Muscle of arm (tissue), 14 donors: ENCODE measurements at places on chromosomes 13 and 19. TPM values are rescaled to one million over a fixed set of nuclear protein-coding genes. Genes with fewer than 3 reads are reported as not detected.

Gene ETV2
- 1.4 TPM for polyA plus RNA-seq

DNA sequence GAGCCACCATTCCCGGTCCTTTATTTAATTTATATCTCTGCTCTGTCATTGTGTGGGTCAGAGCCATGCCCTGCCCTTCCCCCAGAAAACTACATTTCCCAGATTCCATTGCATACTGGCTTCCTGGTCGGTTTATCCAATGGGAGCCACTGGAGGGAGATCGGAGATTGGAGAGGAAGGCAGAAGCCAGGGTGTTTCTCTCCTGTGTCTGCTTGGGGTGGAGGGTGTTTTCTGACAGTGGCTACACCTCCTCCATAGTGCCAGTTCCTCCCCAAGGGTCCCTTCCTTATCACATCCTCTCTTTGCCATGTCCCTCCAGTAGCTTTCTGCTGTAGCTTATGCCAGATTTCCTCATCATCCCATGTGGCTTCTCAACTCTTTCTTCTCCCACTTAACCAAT, 19.0 kb downstream of the OLFM2 start:
- no peak for DNase-seq

GRCh38 chr19:55196803-55197202, 12.5 kb downstream of the PTPRH start:
- no peak for DNase-seq

DNA sequence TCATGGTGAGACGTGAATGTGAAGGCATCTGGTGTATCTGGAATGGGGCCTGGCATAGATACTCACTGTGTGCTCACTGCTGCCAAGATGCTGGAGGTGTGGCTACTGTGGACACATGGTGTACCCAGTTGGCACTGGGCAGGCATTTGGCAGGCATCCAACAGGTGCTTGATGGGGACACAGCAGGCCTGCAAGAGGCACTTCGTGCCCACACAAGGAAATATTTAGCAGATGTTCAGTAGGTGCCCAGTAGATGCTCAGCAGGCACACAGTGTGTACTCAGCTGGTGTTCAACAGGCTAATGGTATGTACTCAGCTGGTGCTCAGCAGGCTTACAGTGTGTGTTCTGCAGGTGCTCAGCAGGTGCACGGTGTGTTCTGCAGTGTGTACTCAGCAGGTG, 14.2 kb downstream of the CRTC1 start:
- DNase-seq = no peak

- DNase-seq = no peak
These were observed 16.1 kb downstream of the CKM start for GRCh38 chr19:45306518-45307027.

DNA sequence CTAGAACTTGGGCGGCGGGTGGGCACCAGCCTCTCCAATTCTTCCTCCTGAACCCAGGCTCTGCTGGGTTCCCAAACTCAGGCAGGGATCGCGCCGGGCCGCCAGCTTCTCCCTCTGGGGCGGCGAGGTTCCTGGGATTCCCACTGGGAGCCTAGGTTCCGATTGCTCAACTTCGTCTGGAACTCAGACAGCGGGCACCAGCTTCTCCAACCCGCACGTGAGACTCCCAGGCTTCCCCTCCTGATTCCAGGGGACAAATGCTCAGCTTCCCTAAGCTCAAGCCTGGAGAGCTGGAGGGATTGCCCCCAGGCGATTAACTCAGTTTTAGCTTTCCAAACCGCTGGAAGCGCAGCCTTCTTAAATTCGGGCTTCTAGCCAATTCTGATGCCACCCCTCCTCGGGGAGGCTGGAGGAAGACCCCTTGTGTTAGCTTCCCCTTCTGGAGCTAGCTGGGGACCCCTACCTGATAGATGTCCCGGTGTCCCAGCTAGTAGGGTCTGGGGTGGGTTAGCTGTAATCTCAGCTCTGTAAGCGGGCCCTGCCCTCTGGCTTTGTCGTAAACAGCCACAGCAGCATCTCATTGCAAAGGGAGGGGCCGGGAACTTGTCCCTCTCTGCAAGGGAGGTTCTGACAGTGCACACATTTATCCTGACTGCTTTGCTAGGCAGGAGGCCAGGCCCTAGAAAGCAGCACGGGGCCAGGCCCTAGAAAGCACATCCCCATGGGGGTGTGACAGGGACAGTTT, 671 bp downstream of the MCOLN1 start:
- no peak for DNase-seq

DNA sequence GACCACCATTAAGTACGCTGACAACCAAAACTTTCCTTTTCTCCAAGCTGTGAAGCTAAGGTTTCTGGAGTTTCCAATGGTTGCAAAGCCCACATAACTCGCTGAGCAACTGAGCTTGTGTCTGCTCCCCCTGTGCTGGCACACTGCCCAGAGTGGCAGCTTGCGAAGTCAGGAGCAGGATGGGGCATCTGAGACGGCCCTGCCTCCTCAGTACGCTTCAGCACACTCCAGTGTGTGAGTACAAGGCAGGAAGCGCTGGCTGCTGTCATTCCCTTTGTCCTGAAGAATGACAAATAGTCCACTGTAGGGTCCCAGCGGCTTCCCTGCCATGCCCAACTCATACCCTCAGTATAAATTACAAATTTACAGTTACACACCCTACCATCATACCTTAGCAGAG, 51.5 kb downstream of the SKA3 start:
- no peak for DNase-seq

- DNase-seq = no peak
These were observed 9.5 kb downstream of the NECTIN2 start for GRCh38 chr19:44855606-44856005.

GRCh38 chr13:74891610-74892009, 590.4 kb downstream of the TBC1D4 start:
- DNase-seq = no peak

DNA sequence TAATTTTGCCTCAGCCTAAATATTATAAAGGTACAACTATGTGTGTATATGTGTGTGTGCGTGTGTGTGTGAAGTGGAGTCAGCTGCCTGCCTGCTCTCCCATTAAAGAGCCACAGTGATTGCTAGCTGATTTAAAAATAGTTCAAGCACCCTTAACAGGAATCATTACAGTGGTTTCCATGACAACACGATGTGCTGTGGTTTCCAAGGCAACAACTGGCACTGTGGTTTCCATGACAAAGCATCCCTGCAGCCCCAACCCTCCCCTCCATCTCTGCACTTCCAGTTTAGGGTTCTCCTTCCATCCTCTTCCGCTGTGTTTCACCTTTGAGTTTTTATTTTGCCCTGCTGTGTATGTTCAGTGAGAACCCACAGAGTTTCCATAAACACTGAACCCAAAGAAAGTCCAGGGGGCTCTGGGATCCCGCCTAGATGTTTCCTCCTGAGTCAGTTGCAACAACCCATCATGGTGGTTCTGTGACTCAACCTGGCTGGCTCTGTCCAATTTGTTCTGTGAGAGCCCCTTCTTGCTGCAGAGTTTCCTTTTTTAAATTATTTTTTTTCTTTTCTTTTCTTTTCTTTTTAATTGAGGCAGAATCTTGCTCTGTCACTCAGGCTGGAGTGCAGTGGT, 7.1 kb upstream of the PNMA8A start:
- DNase-seq = no peak

DNA sequence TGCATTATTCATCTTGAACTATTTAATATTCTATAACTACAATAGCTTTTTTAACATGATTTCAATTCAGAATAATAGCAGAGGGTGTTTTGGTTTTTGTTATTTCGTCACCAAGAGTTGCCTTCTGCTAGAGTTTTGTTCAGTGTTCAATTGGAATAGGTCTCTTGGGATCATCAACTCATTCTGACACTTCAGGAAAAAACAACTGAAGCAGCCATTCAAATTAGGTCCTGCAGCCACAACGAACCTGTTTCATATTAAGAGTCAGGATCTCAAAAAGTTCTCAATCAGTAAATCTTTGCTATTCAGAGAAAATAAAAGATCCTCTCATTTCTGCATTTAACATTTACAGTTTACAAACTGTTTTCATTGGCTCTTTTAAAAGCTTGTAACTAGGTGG, 2.4 kb upstream of the CHAMP1 start:
- no peak for DNase-seq
